ENCODE measurements at places on chromosomes 16 and 17.

DNA sequence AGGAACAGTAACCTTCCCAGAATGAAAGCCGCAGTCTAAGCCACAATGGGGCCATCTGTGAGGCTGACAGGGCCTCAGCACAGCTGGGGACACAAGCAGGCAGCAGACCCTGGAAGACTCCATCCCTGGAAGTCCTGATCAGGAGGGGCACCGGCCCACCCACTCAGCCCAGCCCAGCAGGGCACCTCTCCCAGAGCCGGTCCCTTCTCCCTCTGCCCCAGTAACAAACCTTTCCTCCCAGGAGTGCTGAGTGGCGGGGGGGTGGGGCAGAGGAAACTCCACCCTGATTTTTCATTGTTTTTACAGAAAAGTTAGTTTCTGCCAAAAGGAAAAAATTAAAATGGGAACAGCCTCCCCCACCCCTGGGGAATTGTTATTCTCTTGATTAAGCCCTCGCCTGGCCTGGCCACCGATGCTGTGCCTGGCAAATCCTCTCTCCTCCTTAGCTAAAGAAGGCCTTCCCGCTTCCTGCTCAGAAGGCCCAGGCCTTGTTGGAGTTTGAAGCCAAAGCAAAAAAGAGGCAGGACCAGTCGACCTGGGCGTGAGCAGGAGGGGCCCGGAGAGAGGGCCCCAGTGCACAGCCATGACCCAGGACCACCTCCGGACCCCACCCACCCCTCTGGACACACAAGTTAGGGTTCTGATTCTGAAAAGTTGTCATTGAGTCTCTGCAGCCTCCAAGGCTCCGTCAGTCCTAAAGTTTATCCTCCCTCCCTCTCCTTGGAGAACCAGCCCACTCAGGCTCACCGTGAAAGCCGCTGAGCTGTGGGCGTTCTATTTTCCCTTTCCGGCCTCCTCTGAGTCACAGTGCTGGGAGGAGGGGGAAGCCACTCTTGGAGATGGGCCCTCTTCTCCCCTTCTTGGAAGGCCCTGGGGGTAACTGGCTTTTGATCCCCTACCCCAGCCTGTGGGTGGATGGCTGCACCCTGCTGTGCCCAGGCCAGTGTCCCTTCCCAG, 128.4 kb upstream of the TNRC6C start:
- no peak for DNase-seq

DNA sequence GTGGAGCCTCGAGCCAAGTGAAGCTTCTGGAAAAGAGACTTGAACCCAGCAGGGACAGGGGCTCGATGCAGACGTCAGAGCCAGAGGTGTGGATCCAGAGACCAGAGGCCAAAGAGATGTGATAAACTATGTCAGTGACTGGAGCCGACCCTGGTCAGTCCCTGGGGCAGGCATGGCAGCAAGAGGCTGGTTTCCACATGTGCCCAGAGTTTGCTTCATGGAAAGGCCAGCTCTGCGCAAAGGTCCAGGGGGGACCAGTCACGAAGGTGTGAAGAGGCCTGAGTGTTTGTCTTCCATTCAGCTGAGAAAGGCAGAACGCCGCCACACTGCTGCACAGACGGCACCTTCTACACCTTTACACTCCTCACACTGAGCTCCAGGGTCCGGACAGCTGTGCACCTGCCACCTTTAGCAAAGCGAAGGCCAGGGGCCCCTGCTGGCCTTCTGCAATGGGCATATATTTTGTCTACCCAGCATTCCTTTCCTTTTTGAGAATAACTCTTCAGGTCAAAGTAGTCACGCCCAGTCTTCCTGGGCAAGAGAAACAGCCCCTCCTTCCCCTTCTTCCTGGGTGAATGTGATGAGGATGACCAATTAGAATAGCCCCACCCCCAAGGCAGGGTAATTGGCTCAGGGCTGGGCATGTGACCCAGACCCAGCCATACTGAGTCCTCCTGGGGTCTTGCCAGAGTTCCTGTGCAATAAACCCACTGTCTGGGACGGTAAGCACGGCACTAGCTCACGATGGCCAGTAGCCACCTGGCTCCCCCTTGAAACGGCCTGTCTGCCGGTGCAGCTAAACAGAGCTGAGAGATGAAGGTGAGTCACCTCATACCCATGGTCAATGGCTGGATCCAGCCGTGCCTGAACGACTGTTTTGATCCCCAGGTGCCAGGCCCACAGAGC, 2.3 kb upstream of the RPH3AL start:
- no peak for DNase-seq

DNA sequence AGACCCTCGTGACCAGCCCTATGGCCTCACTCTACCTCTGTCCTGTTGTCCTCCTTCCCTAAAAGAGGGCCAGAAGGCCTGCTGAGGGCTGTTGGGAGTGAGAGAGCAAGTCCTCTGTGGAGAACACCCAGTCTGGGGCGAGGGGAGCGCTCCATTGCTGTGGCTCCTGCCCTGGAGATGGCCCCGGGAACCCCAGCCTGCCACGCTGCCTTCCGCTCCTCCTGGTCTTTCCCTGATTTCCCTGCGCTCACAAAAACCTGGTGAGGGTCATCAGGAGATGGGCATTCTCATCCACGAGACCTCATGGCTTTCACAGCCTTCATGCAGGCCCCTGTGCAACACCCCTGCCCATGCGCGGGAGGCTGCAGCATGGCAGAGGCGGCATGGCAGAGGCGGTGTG, 21.2 kb downstream of the DRC3 start:
- no peak for DNase-seq

DNA sequence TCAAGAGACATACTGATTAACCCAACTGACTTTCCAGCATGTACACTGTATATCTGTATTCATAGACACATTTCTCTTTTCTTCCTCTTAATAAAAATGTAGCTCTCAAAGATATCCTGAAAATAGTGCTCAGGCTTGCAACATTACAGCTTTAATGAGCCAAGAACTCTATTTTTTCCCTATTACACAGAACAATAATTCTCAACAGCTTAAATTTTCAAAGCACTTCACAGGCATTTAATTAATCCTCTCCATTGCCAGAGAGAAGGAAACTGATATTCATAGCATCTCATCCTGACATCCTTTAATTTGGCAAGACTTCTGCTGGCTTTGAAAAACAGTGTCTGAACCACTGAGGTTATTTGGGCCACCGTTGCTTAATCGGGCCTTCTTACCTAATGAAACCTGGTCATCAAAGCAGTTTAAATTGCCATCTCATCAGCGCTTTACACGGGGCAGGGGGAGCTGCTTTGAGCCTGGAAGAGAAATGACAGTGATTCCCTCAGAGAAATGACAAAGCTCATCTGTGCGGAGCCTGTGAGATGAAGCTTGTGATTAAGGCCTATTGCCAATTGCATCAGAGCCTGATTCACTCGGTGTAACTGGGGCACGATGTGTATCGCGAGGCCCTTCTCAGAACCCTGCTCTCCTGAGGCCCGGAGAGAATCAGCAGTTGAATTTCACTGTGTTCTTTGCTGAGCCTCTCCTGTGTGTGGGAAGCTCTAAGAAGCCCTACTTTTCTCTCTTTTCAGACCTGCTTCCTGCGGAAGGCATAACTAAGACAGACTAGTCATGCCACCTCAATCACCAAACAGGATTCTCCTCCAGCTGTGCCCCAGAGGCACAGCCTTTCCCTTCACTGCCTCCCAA, 8.5 kb upstream of the SIAH1 start:
- DNase-seq, result no peak

- no peak for DNase-seq
Observed at GRCh38 chr16:31088459-31089183, at the start of gene PRSS53. Gene PRSS53, minus strand, starts transcription at chr16:31088943. Its CDS starts 134 bp downstream, at chr16:31088809.

- DNase-seq, result no peak
Observed at GRCh38 chr17:16491131-16491702, 776 bp downstream of the LRRC75A start.

- no peak for DNase-seq
Observed at GRCh38 chr16:87325423-87325858, 8.2 kb upstream of the C16orf95 start.

DNA sequence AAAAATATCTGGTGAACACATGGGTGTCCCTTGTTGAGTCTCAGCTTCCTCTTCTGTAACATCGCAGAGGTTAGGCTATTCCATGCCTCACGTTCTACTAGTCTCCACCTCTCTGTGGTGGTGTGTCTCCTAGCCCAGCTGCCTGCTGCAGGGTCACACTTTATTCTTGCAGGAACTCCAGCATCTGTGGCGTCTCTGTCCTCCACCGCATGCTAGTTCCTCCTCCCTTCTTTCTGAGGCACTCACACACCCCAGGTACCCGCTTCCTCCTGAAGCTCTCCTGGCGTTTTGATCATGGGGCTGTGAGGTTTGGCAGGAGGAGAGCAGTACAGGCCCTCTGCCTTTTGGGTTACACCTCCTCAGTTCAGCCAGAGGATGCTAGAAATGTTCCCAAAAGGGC, 9.9 kb upstream of the TEX2 start:
- peak; percentile 13 for DNase-seq

GRCh38 chr16:83842756-83843507, 35.2 kb downstream of the HSBP1 start:
- DNase-seq, result no peak

- DNase-seq, result no peak
Observed at GRCh38 chr16:89417352-89417751, 73.0 kb downstream of the ANKRD11 start.

- DNase-seq, result no peak
Observed at GRCh38 chr16:87669672-87670071, 67.4 kb downstream of the JPH3 start.

DNA sequence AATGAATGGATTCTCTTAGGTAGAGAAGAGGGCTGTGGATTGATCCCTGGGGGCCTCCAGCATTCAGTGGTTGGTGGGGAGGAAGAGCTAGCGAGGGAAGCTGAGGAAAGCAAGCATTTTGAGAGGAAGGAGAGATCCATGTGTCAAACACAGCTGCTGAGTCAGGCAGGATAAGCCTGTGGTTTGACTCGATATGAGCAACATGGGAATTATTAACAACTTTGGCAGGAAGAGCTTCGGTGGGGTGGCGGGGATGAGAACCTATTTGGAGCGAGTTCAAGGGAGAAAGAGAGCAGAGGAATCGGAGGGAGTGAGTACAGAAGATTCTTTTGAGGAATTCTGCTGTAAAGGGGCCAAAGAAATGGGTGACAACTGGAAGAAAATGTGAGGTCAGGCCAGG, 59.5 kb upstream of the CDC42EP4 start:
- DNase-seq, result no peak

GRCh38 chr17:17603178-17603894, 11.8 kb upstream of the PEMT start:
- DNase-seq, result no peak

DNA sequence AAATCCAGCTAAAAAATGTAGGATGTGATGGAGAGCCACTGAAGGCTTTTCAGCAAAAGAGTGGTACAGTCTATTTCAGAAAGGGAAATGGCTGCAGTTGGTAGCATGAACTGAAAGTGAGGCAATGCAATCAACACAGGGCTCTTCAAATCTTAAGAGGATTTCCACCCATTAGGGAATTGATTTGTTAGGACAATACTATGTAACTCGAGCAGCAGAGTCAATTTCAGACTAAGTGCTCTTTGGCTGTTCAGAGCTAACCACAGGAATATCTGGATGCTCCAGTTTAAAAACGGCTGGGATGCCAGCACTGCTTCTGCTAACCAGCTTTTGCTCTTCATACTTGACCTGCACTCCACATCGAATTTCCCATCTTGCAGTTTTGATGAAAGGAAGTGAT, 24.6 kb downstream of the CACNG1 start:
- DNase-seq, result no peak

DNA sequence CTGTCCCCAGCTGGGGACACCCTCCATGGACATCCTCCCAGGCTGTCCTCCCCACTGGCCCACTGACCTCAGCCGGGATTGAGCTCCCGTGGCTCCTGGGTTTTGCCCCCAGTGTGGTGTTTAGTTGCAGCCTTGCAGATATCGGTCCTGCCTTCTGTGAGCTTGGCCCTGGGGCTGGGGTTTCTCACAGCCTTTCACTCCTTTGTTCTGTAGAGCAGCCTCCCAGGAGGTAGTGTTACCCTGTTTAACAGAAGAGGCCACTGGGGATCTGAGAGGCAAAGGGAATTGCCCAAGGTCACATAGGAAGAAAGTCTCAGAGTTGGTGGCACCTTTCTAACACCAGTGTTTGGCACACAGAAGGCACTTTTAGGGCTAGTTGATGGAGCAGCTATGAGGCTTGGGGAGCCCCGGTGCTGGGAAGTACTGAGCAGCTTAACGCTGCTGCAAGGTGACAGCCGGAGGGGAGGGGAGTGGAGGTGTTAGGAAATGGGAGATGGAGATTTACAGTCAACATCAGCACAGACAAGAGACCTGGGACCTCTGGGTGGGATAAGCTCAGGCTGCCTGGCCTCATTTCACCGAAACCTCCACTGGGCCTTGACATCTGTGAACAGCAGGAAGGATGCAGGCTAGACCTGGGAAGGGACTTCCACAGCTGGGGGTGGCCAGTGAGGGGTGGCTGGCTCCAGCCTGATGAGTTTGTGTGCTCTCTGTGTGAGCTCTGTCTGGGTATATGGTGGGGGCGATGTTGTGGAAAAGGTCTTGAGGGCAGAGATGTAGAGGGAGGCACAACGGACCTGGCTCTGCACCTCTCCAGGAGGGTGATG, 26.1 kb downstream of the CACNA1G start:
- DNase-seq, result no peak

DNA sequence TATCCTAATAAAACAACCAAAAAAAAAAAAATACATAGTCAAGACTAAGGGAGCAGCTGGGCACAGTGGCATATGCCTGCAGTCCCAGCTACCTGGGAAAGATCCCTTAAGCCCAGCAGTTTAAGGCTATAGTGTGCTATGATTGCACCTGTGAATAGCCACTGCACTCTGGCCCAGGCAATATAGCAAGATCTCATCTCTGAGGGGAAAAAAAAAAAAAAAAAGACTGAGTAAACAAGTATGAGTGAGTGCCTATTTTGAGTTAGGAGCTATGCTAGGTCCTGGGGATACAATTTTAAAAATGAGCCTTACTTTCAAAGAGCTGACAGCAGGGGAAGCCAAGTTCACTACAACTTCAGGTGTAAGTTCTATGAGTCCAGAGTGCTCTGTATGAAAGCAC, 55.4 kb downstream of the GRB2 start:
- DNase-seq, result no peak

DNA sequence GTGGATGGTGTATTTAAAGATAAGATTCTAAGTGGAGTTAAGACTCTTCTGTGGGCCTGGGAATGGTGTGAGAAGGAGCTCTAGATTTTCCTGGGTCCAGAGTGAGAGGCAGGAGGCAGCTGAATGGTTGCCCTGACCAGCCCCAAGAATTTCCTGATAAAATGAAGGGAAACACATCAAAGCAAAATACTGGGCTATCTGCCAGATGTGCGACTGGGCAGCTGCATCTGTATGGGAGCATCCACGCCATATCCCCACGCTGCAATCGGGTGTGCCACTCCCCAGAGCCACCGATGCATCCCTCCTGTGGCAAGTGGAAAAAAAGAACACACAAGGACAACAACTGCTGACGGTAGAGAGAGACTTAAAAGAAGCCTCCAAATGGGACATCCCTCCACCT, 84.3 kb upstream of the COX10 start:
- no peak for DNase-seq

Data from naive thymus-derived CD4-positive, alpha-beta T cell (primary cell).